ENCODE measurements at places on chromosomes 2 and 18. TPM values are rescaled to one million over a fixed set of nuclear protein-coding genes. Genes with fewer than 3 reads are reported as not detected.
A peak's percentile ranks its signal among the peaks of the same experiment; 100 is the strongest.

Gene UGT1A6
- 1.6 TPM for polyA plus RNA-seq

Gene CTIF
- polyA plus RNA-seq, result 16.6 TPM

Gene ZNF385B
- polyA plus RNA-seq, result 12.2 TPM

Gene UCN
- polyA plus RNA-seq, result 1.4 TPM

Gene GPR75
- 1.9 TPM for polyA plus RNA-seq

Gene KCNK3
- polyA plus RNA-seq, result 1.1 TPM

Gene ANTXR1
- 75.2 TPM for polyA plus RNA-seq

Gene AGXT
- polyA plus RNA-seq, result 0.08 TPM

Gene YPEL5
- polyA plus RNA-seq, result 106 TPM

- DNase-seq, result no peak
Measured at GRCh38 chr2:213018340-213018901, 133.0 kb downstream of the IKZF2 start.

DNA sequence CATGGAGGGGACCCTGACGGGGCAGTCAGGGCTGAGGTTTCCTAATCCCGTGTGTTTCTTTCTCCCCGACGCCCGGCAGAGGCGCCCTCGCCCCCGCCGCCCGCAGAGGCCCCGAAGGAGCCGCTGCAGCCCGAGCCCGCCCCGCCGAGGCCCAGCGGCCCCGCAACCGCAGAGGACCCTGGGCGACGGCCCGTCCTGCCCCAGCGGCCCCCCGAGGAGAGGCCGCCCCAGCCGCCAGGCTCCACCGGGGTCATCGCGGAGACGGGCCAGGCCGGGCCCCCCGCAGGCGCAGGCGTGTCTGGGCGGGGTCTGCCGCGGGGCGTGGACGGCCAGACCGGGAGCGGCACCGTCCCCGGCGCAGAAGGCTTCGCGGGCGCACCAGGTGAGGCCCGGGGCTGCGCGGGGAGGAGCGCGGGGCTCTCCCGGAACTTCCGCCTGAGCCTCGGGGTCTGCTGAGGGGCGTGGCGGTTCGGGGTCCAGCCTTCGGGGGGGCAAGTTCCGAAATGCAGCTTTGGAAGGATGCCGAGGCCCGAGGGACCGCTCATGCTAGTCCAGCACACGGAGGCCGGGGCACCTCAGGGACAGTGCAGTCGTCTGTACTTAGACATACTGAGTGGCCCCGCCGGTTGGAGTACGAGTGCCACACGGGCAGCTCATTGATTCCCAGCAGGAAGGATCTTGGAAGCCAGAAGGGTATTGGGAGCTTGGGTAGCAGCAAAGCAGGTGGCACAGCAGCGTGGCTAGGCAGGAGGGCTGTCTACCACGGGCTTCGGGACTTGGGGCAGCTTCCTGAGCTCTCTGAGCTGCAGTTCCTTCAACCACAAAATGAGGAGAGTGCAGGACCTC, 60.1 kb downstream of the EMILIN2 start:
- no peak for DNase-seq

DNA sequence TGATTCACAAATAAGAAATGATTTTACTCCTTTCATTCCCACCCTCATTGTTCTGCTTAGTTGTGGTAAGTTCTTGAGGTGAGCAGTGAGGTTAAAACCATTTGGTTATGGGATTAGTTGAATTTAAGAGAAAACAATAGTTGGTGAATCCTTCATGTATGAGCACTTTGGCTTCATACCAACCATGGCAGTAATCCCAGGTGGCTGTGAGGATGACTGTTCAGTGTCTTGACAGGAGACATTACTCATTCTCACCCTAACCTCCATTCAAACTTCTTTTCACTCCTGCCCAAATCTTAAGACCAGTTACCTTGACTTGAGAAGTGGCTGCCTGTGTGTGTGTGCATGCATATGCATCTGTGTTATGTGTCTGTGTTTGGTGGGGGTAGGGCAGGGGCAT, 143.1 kb downstream of the SETBP1 start:
- DNase-seq, result no peak

- no peak for DNase-seq
Measured at GRCh38 chr2:180254872-180255271, 247.8 kb upstream of the CWC22 start.

GRCh38 chr2:157444641-157445040, 752 bp upstream of the CYTIP start:
- DNase-seq, result no peak

GRCh38 chr2:38666556-38666910, 619 bp downstream of the GALM start:
- DNase-seq, result peak; percentile 8

DNA sequence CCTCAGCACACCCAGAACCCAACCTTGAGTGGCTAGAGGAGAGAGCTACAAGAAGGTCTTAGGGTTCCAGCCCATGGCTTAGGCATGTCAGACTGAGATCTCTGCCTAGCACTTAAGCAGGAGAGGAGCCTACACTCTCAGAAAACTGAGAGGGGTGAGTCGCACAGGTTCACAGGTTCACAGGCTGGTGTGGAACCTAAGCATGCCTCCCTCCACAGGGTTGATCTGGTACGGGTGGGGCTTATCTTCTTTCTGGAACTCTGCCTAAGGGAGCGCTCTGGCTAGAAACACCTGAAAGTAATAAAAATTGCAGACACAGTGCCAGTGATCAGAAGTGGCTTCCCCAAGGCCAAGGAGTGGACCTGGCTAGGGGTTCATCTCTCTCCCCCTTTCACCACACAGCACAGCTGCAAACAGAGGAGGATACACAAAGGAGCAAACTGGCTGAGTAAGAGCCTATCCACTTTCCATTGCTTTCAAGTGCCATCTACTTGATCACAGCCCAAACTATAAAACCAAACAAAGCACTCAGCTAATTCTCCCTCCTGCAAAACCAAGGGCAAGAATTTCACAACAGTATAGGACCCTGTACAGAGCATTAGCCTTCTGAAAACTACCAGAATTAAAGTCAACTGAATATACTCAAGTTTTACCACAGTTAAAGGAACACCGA, 481.9 kb upstream of the SETBP1 start:
- no peak for DNase-seq

DNA sequence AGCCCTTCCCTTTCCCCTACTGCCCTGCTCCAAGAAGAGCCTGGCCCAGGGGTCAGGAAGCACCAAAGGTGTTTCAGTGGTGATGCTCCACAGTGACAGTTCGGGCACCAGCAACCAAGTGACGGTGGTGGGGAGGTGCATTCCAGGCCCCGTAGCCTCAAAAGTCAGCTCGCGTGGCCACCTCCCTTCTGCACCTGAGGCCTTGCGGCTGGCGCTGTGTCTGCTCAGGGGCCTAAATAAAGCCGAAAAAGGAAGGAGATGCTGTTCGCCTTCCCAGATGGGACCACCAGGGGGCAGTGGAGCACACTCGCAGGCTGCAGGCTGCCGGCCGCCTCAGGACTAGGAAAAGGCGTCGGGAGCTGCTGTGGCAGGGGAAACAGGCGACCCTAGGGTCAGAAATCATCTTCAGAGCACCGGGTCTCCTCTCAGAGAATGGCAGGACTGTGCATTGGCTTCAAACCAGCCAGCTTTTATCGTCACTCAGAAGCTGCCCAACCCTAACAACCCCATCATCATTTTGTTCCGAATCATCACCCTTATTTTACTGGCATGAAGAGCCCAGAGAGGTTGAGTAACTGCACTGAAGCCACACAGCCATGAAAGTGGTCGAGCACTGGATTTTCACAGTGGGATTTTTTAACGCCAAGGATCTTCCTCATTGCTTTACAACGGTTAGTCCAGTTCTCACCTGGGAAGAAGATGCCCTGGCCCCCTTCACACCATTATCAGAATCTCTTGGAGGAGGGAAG, 213.0 kb upstream of the CELF4 start:
- DNase-seq, result peak; percentile 41

DNA sequence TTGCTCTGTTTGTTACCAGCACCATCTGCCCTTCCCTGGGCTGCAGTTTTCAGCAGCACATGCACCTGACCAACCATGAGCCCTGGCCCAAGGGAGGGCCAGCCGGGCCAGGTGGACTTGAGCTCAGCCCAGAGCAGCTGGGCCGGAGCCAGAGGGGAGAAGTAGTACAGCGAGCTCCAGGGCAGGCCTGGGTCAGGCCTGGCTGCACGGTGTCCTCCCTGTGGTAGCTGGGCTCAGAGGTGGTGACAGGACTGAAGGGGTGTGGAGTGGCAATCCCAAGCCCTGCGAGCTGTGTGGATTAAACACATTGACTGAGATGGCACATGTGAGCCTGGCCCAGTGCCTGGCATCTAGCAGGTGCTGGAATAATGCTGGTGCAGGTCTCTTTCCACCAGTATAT, 222.2 kb downstream of the GLI2 start:
- no peak for DNase-seq

DNA sequence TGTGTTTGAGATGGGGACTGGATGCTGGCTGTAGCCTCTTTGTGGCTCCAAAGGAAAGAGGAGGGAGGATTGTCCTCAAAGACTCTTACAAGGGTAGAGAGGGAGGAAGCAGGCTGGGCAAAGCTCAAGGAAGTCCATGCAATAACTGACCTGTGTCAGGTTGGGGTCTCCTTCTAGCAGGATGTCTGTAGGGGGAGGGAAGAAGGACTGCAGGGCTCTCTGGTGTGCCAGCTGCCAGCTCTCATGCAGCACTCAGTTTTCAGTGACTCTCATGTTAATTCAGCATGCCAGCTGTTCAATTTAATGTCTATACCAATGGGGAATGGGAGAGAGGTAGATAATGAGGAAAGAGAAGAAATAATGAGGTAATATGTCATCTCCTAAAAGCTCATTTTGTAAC, 85.3 kb upstream of the RANBP2 start:
- no peak for DNase-seq

GRCh38 chr2:625415-626333, 51.5 kb downstream of the TMEM18 start:
- no peak for DNase-seq

DNA sequence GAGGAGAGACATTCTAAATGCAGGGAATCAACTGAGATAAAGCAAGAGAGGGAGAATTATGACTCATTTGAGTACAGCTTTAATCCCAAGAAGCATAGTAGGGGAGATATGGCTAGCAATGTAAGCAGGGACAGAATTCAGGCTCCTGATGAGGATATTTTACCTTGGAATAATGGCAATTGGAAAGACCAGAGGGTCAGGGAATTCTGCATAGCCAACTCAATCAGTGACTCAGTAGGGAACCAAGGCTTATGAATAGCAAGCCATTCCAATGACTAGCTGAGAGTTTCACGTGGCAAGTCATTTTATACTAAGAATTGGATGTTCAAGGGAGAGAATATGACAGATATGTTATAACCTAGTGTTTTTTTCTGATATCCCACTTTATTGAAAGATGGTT, 563.8 kb upstream of the NETO1 start:
- DNase-seq, result no peak

DNA sequence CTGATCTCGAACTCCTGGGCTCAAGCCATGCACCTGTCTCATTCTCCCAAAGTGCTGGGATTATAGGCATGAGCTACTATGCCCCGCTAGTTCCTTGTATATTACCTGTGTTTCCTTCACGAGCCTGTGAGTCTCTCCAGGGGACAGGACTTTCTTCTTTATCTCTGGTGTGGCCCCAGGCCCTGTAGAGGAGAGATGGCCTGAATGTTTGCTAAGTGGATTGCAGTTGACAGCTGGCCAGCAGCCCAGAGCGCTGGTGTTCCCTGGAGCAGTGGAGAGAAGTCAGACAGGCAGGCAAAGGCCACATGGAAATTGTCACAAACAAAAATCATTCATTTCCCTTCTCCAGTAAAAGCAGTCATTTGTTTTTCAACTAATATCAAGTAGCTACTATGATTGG, 17.9 kb downstream of the LPIN1 start:
- DNase-seq, result no peak

GRCh38 chr2:54741250-54741649, 17.8 kb downstream of the EML6 start:
- no peak for DNase-seq

DNA sequence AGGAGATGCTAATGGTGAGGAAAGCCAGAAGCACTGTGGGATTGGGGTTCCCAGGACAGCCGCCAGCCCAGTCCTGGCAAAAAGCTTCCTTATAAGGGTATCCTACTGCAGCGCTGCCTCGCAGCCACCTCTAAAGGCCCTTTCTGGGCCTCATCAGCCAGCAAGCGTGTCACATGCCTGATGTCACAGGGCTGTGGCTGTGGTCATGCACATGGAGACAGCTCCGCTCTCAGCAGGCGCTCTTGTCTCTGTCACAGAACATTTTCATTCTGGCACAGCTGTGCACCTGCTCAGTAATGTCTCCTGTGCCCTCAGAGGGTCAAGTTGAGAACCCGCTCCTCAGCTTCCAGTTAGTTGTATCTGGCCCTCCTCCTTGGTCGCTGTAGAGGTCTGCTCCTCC, 17.7 kb upstream of the MAL start:
- DNase-seq, result no peak

- no peak for DNase-seq
Measured at GRCh38 chr2:19845323-19845920, 56.4 kb downstream of the TTC32 start.

- no peak for DNase-seq
Measured at GRCh38 chr2:175567435-175568061, 386.0 kb upstream of the ATP5MC3 start.

DNA sequence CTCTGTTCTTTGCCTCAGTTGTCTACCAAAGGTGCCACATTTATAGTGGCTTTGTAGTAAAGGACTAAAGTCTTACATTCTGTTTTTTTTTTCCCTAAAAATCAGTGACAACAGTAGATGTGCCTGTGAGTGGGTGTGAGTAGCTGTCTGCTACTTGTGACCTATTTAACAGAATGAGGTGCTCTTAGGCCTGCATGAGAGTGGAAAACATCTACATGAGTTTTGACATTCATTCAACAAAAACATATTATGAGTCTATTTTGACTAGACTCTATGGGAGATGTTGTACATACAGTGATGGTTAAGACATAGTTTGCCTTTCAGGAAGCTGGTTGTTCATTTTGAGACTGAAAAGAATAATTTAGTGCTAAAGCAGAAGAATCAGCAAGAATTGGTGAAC, 36.7 kb downstream of the IL1R2 start:
- DNase-seq, result no peak

- no peak for DNase-seq
Measured at GRCh38 chr2:158315803-158316414, 140.6 kb downstream of the CCDC148 start.

- no peak for DNase-seq
Measured at GRCh38 chr2:180368881-180369280, 361.8 kb upstream of the CWC22 start.

- DNase-seq, result no peak
Measured at GRCh38 chr2:201144101-201145051, 28.4 kb downstream of the CFLAR start.

DNA sequence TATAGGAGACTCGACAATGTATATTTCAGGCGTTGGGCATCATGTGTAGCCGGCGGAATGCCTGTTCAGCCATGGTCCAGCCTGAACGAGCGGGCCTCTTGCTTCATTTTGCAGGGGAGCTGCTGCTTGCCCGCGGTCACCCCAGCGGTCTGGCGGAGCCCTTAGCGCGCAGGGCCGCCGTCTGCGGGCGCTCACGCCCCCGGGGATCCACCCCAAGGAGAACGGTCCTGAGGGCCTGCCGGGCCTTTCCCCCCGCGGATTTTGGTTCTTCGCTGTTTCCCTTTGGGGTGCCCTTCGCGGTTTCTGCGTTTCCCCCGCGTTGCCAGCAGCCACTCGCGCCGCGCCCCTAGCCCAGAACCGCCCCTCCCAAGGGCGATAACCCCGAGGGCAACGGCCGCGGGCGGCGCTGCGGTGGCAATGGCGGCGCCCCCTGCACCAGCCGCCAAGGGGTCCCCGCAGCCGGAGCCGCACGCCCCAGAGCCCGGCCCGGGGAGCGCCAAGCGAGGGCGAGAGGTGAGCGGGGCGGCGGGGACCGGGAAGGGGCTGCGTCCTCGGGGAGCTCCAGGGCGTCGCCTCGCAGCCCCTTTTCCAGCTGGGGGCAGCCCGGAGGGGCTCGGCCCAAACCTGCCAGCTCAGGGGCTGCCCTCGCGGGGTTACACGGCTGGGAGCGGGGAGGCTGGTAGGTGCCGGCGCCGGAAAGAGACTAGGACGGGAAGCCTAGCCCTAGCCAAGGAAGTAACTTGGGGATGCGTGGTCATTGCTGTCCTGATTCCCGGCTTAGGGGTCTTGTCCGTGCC, at the start of gene MFSD2B:
MFSD2B (plus strand) TSS at position 406 of the 797 bp plus-strand sequence; CDS start at position 418, 12 bp downstream.
- no peak for DNase-seq

Data from left renal cortex interstitium (tissue), 4 donors.